ENCODE measurements at places on chromosomes 11 and 22.
A peak's percentile ranks its signal among the peaks of the same experiment; 100 is the strongest.

DNA sequence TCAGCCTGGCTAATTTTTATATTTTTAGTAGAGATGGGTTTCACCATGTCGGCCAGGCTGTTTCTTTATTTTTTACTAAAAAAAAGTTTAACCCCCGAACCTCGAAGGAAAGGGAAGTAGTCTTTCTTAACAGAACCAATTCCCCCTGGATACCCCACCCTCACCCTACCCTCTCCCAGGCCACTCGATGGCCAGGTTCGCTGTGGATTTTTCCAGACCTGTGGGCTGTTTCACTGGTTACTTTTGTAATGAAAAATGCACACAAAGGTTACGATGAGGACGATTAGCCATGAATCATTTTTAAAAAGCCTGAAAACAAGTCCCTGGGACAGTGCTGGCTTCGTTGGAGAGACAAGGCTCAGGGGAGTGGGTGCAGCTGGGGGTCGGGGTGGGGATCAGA is 2.5 kb downstream of the TSPO start:
- no peak for DNase-seq

- peak; percentile 56 for DNase-seq
Observed at GRCh38 chr11:2196970-2197770, 25.6 kb upstream of the TH start.

DNA sequence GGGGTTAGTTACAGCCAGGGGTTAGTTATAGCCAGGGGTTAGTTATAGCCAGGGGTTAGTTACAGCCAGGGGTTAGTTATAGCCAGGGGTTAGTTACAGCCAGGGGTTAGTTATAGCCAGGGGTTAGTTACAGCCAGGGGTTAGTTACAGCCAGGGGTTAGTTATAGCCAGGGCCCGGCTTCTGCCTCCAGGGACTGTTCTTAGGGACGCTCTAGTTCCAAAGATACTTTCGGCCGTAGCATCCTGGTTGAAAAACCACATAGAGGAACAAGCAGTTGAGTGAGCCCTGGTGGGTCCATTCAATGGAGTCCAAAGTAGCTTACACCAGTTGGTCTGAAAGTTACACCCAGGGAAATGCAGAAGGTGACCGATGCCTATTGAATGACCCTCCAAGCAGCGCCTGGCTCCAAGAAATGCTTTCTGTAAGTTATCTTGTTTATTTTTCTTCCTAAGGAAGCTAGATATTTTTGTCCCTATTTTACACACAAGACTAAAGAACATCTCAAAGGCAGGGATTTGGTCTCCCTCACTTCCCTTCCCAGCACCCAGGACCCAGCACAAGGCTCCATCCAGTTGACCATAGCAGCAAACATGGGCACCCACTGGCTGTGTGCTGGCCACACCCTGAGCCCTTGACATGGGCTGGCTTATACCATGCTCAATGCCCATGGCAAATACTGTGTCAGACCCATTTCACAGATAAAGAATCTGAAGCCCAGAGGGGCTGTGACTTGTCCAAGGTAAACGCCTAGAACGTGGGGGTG is 49.7 kb upstream of the SHISAL1 start:
- DNase-seq: no peak

- peak; percentile 7 for DNase-seq
Observed at GRCh38 chr11:35305670-35306382, 113.5 kb downstream of the SLC1A2 start.

GRCh38 chr11:23202611-23203010 is 342.3 kb upstream of the CCDC179 start:
- no peak for DNase-seq

GRCh38 chr11:31484497-31484896 is 24.9 kb downstream of the IMMP1L start:
- no peak for DNase-seq

DNA sequence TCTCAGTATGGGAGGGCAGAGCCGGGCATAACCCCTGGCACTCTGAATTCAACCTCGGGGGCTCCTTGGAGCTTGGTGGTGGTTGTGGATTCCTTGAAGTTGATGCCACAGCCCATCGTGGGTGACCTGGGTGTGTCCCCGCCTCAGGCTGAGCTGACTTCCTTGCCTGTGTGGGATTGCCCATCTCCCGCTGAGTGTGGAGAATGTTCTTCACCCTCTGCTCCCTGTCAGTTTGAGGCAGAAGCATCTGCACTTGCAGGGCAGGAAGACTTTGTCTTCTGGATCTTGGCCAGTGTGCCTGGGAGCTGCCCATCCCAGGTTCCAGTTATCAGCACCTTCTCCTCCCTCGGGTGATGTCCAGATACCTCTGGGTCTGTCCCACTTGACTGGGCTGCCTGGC is 25.3 kb downstream of the CD82 start:
- DNase-seq: no peak

- DNase-seq: no peak
Observed at GRCh38 chr11:44149651-44150050, 54.2 kb downstream of the EXT2 start.

- no peak for DNase-seq
Observed at GRCh38 chr11:128796270-128796669, 70.8 kb downstream of the KCNJ1 start.

DNA sequence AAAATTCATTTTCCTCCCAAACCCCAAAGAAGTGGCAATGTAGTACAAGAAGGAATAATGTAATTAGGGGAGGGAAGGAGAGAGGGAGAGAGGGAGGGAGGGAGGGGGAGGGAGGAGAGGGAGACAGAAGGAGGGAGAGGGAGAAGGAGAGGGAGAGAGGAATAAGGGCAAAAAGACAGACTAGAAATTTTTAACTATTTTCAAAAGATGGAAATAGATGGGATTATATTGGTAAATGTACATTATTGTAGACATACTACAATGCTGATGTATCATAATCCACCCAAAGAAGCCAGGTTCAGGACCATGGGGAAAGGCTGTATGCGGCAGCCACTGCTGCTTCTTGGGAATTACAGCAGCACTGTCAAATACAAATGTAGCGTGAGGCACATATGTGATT is 74.3 kb downstream of the GAB2 start:
- no peak for DNase-seq

GRCh38 chr22:35544827-35545226 is 4.2 kb downstream of the RASD2 start:
- DNase-seq: no peak

GRCh38 chr11:134445601-134446325 is 33.7 kb upstream of the B3GAT1 start:
- no peak for DNase-seq

GRCh38 chr22:26161746-26162145 is 7.5 kb upstream of the SEZ6L start:
- DNase-seq: no peak

- DNase-seq: no peak
Observed at GRCh38 chr11:64850979-64851567, 6.6 kb upstream of the CDC42BPG start.

DNA sequence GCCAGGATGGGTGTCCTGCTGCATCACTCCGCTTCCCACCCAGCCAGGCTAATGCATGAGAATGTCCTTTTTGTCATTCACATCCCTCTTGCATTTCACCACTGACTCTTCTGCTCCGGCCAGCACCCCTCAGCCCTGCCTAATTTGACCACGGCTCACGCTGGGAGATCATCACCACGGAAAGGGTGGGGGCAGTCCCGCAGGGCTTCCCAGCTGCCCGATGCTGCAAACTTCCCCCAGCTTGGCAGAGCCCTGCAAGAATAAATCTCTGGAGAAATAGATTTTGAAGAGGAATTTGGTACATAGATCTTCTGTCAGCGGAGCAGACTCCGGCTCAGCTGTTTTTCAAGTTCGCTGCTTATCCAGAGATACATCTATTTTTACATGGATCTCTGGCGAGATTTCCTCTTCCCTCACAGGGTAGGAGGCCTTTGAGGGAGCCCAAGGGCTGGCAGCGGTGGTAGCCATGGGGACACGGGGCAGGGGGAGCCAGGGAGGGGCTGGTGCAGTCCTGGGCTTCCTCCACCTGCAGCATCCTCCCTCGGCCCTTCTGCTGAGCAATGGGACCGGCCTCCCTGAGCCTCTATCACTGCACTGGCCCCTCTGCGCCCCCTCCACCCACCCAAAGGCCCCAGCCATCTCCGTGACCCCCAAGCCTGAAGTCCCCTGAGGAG is 62.6 kb downstream of the BUD13 start:
- DNase-seq: no peak

Measured in stimulated activated CD8-positive, alpha-beta memory T cell treated with anti-CD3 and anti-CD28 coated beads, Interleukin-12 subunit alpha, Interleukin-12 subunit beta, amount 100 ng/mL, for 4 hours (primary cell).